NCI-H1105 (cell line): ENCODE measurements at places on chromosomes 12 and 14.

GRCh38 chr12:94070520-94070919 lies 77.9 kb upstream of the PLXNC1 start:
- no peak for DNase-seq

- DNase-seq: peak; percentile 80
Measured at GRCh38 chr14:75561013-75561432, 17.4 kb upstream of the FLVCR2 start.

DNA sequence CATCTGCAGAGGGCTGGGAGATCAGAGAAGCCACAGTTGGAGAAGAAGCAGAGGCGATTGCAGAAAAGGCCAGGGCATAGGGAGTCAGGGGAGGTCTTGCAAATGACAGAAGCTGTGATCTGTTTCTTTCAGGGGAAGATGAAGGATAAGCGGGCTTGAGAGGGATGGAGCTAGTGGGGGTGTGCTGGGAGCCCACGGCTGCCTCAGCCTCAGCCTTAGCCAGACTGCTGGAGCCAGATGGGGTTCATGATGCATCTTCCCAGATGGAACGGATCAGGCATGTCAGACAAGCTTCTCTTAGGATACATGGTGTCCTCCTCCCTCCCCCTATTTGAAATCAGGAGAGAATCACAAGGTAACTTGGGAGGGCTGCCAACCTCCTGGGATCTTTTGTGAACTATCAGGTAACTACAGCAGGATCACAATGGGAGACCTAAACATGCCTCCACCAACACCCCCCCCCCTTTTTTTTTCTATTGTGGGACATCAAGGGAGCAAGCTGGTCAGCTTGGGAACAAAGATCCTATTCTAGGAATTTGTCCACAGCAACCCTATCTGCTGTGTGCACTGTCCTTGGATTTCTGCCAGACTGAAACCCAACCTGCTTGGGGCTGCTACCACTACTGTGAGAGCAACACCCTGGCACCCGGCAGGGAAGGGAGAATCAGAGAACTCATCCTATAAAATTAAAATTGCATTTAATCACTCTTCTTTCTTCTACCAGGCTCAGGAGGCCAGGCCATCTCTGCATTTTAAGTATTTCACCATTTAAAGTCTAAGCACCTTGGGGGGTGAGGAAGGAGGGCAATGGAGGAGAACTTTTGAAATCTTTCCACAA lies 10.7 kb upstream of the ATP2A2 start:
- peak; percentile 67 for DNase-seq

DNA sequence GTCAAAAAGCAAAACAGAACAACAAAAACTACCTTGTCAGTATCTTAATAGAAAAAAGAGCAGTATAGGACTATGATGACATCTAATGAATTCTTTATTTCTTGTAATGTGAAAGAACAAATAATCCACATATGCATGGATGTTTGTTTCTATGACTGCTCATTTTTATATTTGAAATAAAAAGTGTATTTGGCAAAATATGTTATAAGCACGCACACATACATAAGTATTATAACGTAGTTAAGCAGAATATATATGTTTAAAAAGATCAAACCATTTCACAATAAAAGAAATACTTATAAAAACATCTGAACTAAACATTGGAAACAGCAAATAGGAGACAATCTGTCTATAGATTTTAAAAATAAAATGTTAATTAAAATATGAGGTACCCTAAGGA lies 74.8 kb downstream of the MIPOL1 start:
- DNase-seq: no peak

GRCh38 chr14:77309131-77309530 lies 11.6 kb downstream of the POMT2 start:
- no peak for DNase-seq

DNA sequence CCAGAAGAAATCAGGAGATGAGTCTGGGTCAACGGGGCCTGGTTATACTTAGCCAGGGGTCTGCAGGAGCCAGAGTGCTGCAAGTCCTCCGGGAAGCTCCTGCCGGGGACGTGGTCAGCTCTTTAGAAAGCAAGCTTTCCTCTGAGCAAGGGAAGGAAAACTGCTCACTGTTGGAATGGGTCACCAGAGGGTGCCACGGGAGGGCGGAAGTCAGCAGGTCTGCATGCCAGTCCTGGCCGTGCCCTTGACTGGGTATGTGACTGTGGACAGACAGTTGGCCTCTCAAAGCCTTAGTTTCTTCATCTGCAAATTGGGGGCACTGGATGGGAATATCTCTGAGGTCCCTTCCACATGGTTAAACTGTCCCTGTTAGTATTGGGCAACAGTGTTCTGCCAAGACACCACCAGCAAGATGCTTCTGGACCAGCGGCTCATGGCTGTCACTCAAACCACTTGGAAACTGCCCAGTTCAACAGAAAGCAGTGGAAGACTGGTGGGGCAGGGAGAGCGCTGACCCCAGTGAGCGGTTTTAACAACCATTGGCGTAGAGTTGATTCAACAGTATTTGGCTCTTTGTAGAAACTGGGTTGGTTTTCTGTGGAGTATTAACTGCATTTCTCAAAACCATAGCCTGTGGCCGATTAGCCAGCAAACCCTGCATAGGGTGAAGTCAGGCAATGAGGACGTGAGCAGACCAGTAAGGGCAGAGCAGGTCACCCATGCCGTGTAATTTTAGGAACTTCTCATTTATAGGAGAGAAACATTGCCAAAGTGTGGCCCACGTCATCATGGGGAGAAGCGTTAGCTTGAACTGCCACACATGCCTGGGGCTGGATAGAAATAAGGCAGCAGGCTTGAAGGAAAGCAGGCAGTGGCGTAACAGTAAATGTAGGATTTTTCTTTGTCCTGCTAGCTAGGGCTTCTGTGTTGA lies 163.9 kb upstream of the PRMT8 start:
- no peak for DNase-seq

DNA sequence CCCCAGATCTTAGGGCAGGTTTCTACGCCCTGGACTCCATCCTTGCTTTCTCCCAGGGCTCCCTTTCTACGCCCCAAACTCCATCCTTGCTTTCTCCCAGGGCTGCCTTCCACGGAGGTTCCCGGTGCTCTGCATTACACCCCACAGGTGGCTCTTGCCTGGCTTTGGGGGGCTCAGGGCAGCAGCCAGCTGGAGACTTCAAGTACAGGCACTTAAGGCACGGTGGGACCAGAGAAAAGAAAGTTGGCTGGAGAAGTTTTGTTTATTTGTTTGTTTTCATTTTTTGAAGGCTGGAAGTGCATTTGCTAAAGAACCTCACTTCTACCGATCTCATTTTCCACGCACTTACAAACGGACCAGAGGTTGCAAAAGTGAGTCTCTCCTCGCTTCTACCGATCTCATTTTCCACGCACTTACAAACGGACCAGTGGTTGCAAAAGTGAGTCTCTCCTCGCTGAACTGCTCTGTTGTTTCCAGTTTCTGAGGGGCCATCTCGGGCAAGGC lies 103.8 kb upstream of the MED13L start:
- DNase-seq: no peak

- DNase-seq: no peak
Measured at GRCh38 chr12:2312770-2313169, 260.0 kb downstream of the CACNA1C start.

DNA sequence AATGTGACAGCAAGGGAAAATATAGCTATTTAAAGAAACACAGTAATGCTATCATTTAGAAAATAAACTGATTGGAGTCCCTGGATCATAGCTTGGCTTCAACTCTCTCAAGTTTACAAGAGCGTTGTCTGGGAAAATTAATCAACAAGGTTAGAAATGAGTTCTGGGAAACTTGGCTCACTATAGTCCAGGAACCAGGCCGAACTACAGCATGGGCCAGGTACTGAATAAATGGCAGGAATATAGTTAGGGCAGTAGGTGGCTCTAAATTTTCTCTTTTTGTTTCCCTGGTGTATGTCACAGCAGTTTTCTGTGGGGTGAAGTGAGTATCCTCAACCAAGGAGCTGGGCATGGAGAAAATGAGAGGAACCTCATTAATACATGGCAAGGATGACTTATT lies 72.4 kb downstream of the PLBD1 start:
- no peak for DNase-seq
